ENCODE measurements at places on chromosomes 3 and 15. TPM values are rescaled to one million over a fixed set of nuclear protein-coding genes. Genes with fewer than 3 reads are reported as not detected.

The PLAAT1 gene
- under 0.01 TPM for total RNA-seq

The CPN2 gene
- total RNA-seq = 0.29 TPM

DNA sequence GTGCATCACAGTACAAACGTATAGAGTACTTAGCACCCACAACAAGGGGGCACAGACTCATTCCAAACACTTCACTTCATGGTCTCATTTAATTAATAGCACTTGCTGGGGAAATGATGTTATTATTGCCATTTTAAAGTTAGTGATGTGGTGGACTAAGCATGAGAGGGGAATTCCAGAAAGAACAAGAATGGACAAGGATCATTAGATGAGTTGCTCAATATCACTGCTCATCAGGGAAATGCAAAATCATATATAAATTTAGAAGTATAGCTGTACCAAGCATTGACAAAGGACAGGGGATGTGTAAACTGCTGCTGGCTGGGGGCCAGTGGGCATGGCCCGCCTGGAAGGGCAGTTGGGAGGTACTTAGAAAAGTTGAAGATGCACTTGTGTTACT lies 14.6 kb downstream of the PRR20G start:
- DNase-seq = no peak

DNA sequence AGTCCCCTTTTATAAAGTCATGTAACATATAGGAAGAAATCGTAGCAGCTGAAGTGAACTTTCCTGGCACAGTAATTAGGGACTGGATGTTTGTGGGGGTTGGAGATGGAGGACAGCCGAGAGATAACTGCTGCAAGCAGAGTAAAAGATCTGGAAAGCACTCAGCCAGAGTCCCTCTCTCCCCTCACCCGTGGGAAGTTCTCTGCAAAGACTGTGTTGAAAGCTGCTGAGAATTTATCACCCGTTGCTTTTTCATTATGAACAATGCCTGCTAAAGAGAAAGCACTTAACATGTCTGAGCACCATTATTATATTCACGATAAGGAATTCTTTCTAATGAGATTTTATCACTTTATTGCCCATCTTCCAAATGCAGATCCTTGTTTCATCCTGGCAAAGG lies 248.8 kb downstream of the SHOX2 start:
- no peak for DNase-seq
